ENCODE measurements at places on chromosomes 16 and 17.
A peak's percentile ranks its signal among the peaks of the same experiment; 100 is the strongest.

- no peak for DNase-seq
Observed at GRCh38 chr16:75630052-75630451, 7.0 kb upstream of the ADAT1 start.

- no peak for DNase-seq
Observed at GRCh38 chr16:72137380-72138063, 34.4 kb downstream of the PMFBP1 start.

DNA sequence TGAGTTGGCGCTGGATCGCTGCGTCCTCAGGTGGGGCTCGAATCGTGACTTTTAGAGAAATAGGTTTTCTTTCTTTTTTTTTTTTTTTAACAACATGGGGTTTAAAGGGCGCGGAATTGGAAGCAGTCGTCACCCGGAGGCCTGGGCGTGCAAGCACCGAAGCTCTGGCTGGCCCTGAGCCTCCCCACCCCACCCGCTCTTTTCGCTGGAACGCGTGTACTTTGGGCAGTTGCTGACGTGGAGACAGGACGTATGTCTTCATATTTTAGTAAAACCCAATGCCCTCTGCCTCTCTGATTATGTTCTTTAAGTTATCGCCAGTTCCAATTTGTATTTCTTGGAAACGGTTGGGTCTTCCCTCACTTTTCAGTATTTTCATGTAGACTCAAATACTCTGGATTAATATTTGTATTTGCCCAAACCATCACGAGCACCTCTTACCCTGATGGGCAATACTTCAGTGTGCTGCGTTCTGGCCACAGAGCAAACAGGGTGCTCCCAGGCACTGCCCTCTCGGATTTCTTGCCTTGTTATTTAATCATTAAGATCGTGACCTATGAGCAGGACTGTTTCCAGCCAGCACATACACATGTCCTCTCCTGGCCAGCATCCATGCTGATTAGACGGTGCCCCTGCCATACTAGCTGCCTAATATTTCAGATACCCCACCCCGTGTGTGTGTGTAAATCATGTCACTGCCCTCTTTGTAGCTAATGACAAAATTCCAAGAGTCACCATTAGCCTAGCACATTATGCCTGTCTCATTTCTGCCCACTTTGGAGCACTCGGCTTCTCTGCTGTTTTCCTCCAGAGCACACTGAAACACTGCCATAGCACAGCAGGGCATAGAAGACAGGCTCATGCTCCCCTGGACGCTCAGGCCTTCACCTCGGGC, 805 bp upstream of the C16orf95 start:
- DNase-seq = no peak

GRCh38 chr16:25690552-25691143, 1.1 kb upstream of the HS3ST4 start:
- DNase-seq = no peak

GRCh38 chr17:75876190-75876937, 2.0 kb downstream of the TRIM47 start:
- DNase-seq = no peak

DNA sequence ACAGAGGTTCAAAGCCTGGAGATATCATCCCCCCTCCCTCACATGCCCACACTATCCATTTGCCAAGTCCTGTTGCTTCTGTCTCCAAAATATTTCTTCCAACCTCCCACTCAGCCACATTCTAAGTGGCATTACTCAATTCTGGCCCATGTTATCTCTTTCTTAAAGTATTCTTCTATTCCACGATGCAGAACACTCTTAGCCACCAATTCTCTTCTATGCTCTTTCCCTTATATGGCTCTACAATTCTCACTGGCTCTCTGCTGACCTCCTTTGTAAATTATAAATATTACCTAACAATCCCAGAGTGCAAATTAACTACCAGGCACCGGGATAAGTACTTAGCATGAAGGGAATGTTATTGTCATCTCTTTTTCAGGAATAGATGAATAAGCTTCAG, 82.4 kb downstream of the KCNJ2 start:
- DNase-seq = no peak

DNA sequence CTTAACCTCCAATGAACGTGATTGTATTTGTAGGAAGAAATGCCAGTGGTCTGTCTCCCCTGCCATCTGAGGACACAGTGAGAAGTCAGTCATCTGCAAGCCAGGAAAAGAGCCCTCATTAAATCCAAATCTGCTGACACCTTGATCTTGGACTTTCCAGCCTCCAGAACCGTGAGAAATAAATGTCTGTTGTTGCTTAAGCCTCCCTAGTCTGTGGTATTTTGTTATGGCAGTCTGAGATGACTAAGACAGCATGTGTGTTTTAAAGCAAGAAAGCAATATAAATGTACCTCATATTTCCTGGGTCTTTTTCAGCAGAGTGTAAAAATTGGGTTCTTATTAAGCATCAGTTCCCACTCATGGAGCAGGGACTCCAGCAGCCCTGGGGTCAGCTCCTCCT, 177.9 kb upstream of the NLRP1 start:
- DNase-seq = no peak

DNA sequence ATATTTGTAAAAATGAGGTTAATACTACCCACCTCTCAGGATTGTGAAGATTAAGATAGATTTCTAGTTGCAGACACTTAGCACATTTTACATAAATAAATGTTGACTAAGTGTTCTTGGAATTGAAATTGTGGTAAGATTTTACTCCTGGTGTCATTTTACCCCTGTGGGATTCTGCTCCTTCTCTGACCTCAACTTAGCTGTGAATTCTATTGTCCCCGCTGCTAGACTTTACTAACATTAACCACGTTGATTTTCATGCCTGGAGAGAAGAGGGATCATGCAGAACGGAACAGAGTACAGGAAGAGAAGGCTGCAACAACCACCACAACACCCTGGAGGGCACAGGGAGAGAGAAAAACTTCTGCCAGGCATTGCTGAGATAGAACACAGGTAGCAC, 2.1 kb upstream of the TOM1L1 start:
- DNase-seq = no peak

GRCh38 chr17:80453998-80454556, 22.3 kb downstream of the NPTX1 start:
- no peak for DNase-seq

GRCh38 chr16:34648-34987, 18.8 kb downstream of the POLR3K start:
- no peak for DNase-seq

DNA sequence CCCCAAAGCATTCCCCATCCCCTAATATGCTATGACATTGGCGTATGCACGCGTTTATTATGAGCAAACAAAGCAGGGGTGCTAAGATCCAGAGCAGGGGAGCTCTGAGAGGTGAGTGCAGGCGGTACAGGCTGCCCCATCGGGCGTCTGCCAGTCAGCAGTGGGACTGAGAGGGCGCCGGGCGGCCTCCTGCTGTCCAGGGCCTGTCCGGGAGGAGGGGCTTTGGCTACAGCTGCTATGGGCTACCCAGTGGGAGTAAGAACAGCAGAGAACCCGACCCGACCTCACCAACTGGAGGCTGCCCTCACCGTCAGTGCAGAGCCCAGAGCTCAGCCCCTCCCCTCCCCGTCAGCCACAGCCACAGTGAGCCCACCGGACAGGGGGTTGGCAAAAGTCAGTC, 18.5 kb upstream of the AATK start:
- no peak for DNase-seq

- DNase-seq = no peak
Observed at GRCh38 chr16:48405153-48405552, 19.9 kb upstream of the SIAH1 start.

DNA sequence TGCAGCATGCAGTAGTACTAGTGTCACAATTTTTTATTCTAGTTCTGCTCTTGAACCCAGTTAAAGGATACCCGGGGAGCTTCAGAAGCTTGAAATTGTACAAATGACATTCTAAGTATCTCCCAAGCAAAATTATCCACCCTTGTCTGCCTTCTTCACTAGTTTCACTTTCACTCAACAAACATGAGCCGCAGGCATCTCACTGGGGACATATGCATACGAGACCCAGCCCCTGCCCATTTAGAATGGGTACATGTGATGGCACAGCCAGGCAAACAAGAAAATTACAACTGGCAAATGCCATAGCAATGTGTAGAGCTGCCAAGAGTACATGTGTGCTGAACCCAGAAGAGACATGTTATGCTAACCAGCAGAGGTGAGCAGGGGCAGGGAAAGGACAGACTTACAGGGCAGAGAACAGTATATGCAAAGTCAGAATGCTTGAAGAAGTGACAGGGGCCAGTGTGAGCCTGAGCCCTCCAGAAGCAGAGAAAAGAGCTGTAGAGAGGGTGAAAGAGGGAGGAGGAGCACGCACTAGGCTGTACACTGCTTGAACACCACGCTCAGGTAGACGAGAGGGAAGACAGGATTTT, 8.3 kb downstream of the GINS2 start:
- no peak for DNase-seq

- DNase-seq = no peak
Observed at GRCh38 chr17:13024526-13025257, 6.9 kb upstream of the ELAC2 start.

DNA sequence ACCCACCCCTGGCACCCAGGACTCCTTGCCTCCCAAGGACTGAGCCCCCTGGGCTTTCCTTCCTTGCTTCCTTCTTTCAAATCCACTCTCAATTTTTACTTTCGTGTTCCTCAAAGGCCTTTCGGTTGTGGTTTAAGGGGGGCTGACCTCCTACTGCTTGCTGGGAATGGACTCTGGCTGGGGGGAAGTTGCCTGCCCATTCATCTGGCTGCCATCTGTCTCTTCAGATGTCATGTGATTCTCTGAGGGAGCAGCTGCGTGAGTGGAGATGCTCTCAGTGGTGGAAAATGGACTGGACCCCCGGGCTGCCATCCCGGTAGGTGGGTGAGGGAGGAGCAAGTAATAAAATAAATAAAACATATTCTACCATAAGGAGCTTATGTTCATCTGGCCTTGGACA, 93.8 kb upstream of the RPRML start:
- peak; percentile 79 for DNase-seq

- no peak for DNase-seq
Observed at GRCh38 chr17:73795730-73796129, 151.5 kb upstream of the SDK2 start.

- no peak for DNase-seq
Observed at GRCh38 chr16:89393738-89394406, 96.5 kb downstream of the ANKRD11 start.

GRCh38 chr16:54128629-54129234, 157.9 kb downstream of the IRX3 start:
- no peak for DNase-seq

- no peak for DNase-seq
Observed at GRCh38 chr16:16067127-16067526, 117.7 kb downstream of the ABCC1 start.

DNA sequence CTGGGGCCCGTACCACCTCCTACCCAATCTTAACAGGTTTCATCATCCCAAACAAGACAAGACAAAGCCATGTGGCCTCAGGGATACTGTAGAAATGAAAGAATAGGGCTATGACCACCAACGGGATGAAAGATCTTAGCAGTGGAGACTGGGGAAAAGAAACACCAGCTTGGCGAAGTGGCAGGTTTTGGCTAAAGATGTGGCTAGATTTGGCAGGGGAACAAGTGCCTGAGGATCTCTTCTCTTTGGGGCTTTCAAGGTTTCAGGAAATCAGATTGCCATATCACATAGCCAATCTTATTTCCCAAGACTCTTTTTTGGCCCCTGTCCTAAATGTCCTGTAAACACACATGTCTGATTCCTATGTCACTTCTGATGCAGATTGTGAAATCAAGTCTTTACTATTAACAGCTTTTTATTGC, 6.9 kb downstream of the KRT24 start:
- DNase-seq = no peak

GRCh38 chr17:1182811-1183170, 3.0 kb upstream of the ABR start:
- no peak for DNase-seq

DNA sequence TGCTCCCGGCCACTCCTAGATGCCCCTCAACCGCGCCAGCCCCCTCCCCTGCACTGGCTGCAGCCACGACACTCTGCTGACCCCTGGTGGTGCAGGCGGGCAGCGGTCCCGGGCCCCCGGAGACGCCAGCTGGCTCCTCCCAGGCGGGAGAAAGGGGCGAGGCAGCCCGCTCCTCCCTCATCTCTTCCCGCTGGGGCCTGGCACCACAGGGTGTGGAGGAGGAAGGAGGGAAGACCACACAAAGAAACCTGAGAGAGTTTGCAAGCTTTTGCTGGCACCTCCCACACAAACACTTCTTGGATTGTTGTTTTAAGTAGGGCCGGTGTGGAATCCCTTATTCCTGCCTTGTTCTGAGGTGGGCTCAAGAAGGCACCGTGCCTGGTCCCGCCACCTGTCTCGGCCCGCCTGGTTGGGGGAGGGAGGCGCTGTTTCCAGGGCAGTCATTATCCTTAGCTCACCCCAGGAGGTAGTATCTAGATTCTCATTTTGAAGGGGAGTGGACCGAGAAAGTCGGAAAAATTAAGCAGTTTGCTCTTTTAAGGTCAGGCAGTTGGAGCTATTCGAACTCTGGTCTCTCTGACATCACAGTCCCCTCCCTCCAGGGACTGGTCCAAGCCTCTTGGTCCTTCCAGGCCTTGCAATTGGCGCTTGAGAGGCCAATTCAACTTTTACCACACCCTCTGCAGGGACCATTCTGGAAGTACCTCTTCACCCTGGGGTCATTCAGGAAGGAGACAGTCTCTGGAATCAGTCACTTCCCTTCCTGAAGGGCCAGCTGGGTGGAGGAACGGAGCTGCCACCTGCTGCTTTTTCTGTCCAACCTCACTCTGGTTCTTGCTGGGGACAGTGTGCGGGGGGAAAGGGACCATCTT, 959 bp upstream of the ANKRD13B start:
- peak; percentile 61 for DNase-seq

- DNase-seq = no peak
Observed at GRCh38 chr16:85227946-85228862, 115.9 kb upstream of the CIBAR2 start.

DNA sequence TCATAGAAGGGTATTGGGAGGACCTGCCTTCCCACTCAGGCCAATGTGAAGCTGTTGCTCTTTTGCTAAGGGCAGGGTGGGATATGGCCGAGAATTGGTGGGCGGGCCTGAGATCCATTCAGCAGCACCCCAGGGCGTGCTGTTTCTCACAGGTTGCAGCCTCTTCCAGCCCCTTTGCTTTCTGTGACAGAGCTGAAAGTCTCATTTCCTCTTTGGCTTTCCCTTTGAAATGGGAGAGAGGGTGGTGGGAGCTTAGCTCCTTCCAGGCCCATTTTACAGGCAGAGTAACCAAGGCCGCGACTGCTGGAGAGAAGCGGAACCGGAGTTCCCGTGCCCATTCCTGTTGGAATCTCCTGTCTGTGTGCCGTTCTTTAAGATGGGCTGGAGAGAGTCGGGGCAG, 183.0 kb downstream of the RAB11FIP4 start:
- no peak for DNase-seq

- no peak for DNase-seq
Observed at GRCh38 chr17:30351735-30352134, 17.9 kb upstream of the TMIGD1 start.

GRCh38 chr17:60959696-60960095, 282.0 kb downstream of the BCAS3 start:
- no peak for DNase-seq
